ENCODE measurements at places on chromosomes 16 and 17.

GRCh38 chr17:44830359-44831288 is 537 bp upstream of the GJC1 start:
- no peak for DNase-seq

GRCh38 chr16:63890081-63890480 is 1231.8 kb downstream of the CDH11 start:
- DNase-seq, result no peak

- no peak for DNase-seq
These were observed 6.0 kb downstream of the IL34 start for GRCh38 chr16:70652322-70652721.

DNA sequence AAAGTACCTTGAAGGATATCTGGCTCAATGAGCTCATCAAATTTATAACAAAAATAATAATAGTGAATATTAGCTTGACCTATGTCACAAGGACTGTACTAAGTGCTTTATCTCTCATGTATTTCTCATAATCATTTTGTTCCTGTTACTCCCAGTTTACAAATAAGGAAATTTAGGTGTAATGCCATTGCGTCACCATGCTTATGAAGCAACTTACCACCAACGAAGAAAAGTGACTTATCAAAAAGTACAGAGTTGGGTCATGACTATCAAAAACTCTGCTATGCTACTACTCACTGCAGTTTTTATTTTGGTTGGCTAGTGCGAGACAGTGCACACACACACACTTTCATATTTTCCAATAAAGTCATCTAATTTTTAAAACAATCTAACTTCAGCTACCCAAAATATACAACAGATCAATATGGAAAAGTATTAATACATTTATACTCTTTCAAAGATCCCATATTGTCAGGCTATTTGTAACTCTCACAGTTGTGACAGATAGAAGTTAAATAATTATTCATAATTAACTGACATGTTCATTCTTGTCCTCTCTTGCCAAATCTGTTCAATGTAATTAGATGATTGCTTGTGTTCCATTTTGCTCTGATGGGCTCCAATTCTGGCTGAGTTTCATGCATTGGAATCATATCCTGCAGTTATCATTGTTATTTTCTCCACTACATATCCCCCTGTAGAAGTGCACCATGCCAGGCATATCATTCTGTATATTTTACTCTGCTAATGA is 119.4 kb downstream of the KCNJ2 start:
- DNase-seq, result no peak

DNA sequence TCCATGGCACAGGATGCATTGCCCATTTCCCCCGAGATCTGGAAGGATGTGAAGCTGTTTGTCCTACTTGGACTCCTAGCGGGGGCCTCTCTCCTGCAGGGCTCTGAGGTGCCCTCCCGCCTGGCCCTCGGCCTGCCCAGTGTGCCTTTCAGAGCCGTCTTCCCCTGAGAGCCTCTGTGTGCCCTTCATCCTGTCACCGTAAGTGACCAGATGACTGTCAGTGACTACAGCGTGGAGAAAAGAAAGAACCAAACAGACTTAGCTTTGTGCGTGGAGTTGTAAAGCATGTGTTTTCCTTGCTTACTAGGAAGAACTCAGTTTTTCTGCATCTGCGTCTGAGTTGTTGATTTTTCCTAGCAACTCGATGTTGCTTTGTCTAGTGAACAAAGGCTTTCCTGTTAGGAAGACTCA is 56.1 kb downstream of the BANP start:
- DNase-seq, result no peak
